ENCODE measurements at places on chromosomes 5 and 9.

- no peak for DNase-seq
These were observed 43.4 kb downstream of the LRRTM2 start for GRCh38 chr5:138831703-138832102.

DNA sequence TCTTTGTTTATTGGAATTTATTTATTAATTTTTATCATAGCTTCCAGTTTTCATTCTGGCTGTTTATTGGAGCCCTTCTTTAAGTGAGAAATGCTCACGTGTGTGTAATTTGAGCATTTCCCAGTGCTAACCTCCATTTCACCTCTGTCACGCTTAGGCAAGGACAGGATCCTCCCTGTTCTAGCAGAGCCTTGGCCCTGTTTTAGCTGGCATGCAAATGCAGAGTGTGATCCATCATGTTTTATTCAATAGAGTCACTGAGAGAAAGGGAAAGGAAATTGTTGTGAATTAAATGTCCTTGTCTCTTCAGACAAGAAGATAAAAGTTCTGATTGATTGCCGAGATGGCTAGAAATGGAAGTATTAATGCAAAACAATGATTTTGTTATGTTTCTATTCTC is 137.3 kb upstream of the ACO1 start:
- DNase-seq, result no peak

DNA sequence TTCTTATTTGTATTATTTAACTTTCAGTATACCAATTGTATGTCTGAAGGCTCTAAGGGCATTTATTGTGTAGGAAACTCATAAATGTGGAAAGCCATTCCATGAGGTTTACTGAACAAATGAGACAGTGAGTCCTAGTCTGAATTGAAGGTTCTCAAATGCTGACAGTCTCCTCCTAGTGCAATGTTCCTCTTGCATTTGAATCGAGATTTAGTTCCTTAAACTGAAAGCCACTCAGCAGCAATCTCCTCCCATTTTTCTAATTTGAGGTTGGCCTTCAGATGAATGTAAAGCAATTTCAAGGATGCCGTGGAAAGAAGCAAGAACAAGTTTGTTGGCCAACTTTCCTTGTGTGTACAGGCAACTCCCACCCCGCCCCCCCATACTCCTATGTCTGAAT is 493.2 kb upstream of the KLF4 start:
- DNase-seq, result no peak

GRCh38 chr5:155049569-155050383 is 36.2 kb downstream of the KIF4B start:
- no peak for DNase-seq

- peak; percentile 21 for DNase-seq
These were observed 190.9 kb downstream of the FSTL4 start for GRCh38 chr5:133421394-133421793.

GRCh38 chr9:127884427-127884911 is 7.0 kb upstream of the AK1 start:
- no peak for DNase-seq

DNA sequence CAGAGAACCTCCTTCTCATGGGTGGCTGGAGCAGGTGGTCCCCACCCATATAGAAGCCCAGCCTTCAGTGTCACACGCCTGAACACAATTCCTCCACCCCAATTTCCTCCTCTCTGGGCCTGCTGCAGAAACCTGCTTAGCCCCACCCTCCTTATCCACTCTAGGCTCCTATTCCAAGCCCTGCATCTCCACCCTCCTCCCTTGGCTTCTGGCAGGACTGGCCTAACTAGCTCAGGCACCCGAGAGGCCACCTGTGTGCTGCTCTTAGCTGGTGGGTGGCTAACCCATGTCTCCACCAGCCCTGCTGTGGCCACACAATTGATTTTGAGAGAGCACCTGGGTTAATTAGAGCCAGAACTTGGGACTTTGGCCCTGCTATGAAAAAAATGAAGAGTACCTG is 77.3 kb upstream of the ATP10B start:
- DNase-seq, result no peak

All from activated T-cell treated with anti-CD3 and anti-CD28 coated beads for 48 hours (primary cell).